ENCODE measurements at places on chromosomes 12 and 14.

DNA sequence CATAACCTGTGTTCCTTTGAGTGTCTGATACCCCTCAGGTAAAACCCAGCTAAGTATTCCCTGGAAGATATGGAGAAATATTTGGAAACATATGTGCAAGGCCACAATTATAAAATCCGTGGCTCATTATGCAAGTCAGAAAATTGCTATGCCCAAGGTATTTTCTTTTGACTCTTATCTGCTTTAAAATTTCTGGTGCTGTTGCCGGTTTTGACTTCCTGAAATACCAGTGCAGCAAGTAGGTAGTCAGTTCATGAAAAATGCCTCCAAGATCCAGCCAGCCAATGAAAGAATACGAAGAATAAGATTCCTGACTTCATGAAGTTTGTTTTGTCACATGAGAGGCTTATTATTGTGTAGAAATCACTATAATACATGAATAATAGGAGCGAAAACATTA, 20.2 kb upstream of the FUT8 start:
- DNase-seq = no peak

GRCh38 chr12:116806845-116807440, 68.8 kb downstream of the RNFT2 start:
- DNase-seq = no peak

DNA sequence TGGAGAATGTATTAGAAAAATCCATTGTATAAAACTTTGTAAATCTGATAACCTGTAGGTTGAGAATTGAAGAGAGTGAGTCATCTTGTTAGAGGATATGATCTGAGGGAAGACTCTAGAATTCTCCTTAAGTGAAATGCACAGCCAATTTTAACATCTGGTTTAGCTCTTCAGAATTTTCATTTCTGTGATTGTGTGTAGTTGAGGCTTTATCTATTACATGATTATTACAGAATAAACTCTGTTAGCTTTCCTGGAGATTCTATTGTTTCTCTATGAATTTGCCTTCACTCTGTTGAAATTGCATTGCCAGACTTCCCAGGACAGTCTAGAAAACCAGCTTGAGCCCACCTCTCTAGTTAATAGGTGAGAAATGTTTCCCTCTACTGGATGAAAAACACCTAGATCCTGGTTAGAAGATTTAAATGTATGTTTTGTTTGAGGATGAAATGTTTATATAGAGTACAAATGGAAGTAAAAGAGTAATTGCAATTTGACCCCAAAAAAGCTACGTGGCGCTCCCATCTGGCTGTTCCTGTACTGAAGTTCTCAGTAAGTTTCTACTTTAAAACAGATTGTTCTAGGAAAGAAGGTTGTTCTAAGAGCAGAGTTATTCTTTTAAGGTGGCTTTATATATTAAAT, 2.9 kb downstream of the NUDT4 start:
- peak; percentile 56 for DNase-seq

- no peak for DNase-seq
Measured at GRCh38 chr14:66435683-66436082, 50.5 kb upstream of the CCDC196 start.

- DNase-seq = no peak
Measured at GRCh38 chr12:120075034-120075616, 41.4 kb downstream of the RAB35 start.

GRCh38 chr14:50085570-50086320, 30.6 kb downstream of the VCPKMT start:
- DNase-seq = peak; percentile 88

GRCh38 chr12:127150028-127150427, 1116.9 kb upstream of the TMEM132C start:
- DNase-seq = no peak

- no peak for DNase-seq
Measured at GRCh38 chr14:31174433-31174832, 33.2 kb downstream of the HECTD1 start.

- no peak for DNase-seq
Measured at GRCh38 chr12:79850610-79851299, 84.1 kb downstream of the PPP1R12A start.

GRCh38 chr14:24817212-24818057, 183.4 kb upstream of the GZMB start:
- peak; percentile 9 for DNase-seq

DNA sequence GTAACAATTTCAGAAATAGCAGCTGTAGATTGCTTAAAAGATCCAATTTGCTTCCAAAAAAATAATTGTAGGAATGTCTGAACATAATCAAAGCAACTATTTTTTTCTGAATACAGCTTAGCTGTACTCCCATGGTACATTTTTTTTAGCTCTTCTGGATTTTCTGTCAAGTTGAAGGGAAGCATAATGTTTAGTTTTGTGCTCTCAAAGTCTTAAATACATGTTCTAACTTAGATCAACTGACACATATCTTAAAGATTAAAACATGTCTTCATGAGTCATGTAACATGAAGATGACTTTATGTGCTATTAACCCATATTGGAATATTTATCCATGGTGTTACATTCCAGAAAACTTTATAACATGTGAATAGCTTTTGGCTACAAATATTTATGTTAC, 255.7 kb downstream of the BTG1 start:
- no peak for DNase-seq

DNA sequence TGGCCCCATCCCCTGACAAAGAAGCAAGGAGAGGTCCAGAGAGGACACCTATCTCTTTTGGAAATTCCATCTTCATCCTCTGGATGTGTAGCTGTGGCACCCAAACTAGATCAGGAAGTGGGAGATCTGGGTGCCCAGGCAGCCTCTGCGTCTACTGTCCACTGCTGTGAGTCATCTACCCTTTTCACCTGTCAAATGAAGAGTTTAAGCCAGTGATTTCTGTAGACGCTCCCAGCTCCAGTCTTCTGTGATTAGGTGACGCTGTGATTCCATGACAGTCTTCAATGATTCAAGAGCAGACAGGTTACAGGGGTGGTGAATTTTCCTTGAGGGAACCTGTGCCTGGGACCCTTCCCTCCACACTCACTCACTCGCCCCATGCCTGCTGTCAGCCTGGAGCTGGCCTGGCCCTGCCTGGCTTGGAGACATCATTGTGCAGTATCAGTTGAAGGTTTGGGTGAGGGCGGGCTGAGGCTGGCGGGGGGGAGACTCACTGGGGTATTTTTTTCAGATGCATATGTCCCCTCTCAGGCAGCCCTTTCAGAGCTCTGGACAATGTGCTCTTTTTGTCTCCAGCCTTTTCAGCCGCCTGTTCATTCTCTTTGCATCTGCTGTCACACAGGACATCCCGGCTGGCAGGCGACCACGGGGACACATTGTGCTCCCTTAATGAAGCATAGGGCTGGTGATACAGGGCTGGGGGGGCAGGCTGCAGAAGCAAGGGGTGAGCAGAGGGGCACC, 56.8 kb upstream of the PARP11 start:
- no peak for DNase-seq

- DNase-seq = no peak
Measured at GRCh38 chr12:94184995-94185719, 36.8 kb downstream of the PLXNC1 start.

DNA sequence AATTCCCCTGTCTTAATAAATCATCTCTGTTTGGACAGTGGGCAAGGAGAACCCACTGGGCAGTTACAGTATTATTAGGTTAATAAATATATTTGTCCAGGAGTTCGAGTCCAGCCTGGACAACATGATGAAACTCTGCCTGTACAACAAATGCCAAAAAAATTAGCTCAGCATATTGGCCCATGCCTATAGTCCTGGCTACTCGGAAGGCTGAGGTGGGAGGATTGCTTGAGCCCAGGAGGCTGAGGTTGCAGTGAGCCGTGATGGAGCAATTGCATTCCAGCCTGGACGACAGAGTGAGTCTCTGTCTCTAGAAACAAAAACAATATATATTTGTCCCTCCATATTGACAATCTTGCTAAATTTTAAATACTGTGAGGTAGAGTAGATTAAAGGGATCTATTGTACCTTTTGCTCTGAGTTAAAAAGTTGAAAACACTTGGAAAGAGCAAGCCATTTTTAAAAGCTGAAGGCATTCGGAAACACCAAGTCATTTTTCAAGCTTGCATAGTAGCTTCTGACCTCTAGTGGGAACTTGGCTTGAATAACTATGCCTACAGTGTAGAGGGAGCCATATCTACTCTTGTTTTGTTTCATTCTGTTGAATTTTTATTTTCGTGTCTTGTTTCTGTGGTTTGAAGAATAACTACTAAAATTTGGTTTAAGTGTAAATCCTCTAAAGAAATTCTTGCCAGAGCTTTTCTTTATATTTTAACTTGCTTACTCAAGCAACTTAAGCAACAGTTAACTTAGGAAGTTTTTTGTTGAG, 14.6 kb upstream of the EEA1 start:
- DNase-seq = peak; percentile 47

- DNase-seq = peak; percentile 77
Measured at GRCh38 chr12:107436376-107436775, 249.2 kb upstream of the PWP1 start.

DNA sequence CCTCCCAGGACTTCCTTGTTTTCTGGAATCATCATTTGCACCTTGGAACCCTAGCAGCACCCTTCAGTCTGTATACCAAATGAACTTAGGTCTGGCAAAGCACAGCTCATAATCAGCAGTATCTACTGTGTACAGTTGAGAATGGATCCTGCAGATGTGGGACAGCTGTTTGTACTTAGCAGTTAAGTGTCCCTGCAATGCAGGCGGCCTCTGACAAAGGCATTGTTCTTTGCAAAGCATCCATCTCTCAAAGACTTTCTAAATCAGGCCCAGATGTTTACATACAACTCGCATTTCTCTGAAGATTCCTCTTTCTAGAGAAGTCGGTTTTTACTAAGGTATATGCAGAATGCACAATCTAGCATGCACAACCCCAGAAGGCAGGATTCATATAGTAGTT, 170.5 kb upstream of the RBM19 start:
- no peak for DNase-seq

DNA sequence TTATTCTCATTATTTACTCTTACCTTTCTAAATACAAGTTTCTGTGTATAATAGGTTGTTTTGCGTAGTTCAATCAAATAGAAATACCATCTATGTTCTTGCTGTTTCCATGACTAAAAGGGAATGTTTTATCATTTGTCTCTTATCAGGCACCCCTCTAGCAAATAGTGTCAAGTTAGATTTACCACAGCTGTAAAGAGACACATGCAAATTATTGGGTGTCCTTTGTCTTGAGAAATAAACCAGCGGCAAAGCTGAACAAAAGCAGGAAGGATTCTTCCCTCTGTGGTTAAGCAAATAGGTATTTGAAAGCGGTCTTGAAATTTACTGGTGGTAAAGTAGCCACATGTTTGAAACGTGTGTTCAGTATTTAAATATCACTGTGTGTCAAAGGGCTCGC, 405.9 kb downstream of the TMTC2 start:
- no peak for DNase-seq

- DNase-seq = peak; percentile 97
Measured at GRCh38 chr14:103624860-103625259, 4.2 kb upstream of the KLC1 start.

GRCh38 chr12:20097626-20098025, 270.7 kb upstream of the PDE3A start:
- no peak for DNase-seq

DNA sequence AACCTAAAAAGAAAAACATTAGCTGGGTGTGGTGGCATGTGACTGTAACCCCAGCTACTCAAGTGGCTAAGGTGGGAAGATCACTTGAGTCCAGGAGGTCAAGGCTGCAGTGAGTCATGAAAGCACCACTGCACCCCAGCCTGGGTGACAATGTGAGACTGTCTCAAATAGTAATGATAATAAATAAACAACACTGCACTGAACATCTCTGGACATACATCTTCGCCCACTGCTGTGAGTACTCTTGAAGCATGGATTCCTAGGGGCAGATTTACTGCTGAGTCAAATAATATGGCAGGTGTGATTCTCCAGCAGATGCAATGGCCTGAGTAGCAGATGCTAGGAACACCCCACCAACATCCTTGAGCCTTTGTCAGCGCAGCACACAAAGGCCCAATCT, 23.6 kb downstream of the ABCB9 start:
- DNase-seq = peak; percentile 50

- no peak for DNase-seq
Measured at GRCh38 chr12:73465106-73465505, 1072.5 kb upstream of the ATXN7L3B start.

GRCh38 chr14:67508956-67509355, 20.4 kb upstream of the TMEM229B start:
- DNase-seq = no peak

DNA sequence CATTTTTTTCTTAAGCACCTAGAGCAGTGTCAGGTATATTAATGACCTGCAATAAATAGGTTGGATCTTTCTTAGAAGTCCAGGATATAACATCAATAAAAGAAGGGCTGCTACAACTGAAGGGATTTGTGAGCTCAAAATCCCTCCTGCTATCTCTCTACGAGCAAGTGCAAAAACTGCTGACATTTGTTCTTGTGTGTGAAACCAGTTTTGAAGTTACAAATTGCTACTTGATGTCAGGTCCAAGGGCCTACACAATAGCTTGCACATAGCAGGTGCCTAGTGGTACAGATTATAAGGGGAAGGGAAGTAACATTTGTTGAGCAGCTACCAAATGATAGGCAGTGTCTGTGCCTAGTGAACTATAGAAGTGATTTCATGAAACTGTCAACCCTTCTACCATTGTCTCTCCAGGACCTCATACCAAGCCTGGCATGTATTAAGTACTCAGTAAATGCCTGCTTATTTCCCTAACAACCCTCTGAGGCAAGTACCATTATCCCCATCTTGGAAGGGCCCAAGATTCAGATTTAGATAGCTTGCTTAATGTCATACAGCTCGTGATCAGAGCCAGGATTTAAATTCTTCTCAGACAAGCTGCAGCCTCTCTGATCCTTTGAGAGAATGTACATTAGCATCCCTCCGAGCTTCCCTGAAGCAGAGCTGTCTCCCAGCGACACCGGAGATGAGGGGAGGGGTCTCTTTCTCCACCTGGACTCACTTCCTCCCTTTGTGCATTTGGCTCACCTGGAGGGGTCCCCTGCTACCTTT, 300.3 kb downstream of the ZFP36L1 start:
- no peak for DNase-seq

GRCh38 chr14:93207468-93208308, 632 bp downstream of the UBR7 start:
- peak; percentile 80 for DNase-seq

DNA sequence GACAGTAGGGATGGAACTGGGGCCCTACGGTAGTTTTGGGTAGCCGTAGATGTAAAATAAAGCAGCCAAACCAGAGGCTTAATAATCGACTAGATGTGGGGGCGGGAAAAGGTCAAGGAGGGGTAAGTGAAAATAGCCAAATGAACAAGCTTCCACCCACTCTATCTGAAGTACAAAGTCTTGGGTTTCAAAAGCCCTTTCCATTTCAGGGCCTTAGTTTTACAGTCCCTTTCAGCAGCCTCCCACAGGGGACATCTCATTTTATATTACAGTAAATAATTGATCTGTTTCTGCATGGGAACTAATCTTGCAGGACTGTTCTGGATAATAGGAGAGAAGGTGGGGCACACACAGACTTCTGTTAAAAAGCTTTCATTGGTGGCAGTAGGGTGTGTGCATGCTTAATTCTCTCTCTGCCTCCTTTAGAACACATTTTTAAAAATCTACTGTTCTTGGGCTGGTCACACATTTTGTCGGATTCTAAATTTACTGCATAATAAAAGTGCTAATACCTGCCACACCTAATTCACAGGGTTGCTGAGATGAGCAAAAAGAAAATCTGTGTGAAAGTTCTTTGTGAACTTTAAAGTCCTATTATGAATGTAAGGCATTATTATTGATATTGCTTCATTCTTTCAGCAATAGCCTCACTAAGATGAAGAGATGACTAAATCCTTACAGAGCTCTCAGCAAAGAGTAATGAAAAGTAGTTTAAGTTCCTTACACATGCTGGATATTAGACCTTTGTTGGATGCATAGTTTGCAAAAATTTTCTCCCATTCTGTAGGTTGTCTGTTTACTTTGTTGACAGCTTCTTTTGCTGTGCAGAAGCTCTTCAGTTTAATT, 104.6 kb downstream of the ITPR2 start:
- no peak for DNase-seq

Data from ELR (cell line).